ENCODE measurements at places on chromosomes 11 and 22. TPM values are rescaled to one million over a fixed set of nuclear protein-coding genes. Genes with fewer than 3 reads are reported as not detected.

DNA sequence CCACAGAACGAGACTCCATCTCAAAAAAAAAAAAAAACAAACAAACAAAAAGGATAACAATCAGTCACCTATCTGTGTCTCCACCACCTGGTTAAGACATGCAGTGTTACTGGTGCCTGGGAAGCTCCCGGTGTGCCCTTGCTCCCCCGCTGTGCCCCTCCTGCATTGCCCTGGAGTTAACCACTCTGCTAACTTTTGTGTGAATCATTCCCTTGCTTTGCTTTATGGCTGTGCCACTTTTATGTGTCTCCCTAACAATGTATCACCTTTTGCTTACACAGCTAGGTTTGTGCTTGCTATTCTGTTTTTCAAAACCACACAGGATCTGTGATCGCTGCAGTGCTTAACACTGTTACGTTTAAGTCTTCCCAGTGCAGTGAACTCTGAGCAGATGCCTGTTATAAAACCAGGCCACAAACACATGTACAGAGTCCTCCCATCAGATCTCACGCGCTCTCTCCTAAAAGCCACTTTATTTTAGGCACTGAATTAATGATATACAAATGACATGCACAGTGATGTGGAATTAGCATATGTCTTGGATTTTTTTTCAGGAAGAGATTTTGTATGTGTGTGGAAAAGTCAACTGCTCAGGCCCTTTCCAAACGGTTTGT, 69.9 kb downstream of the BUD13 start:
- no peaks in the 10 kb centered on the region for H3K4me1 ChIP-seq
- no peaks in the 10 kb centered on the region for H3K36me3 ChIP-seq
- no peak overlapping the region for H3K27ac ChIP-seq
- no peak for DNase-seq

The CCDC73 gene
- not detected for total RNA-seq

DNA sequence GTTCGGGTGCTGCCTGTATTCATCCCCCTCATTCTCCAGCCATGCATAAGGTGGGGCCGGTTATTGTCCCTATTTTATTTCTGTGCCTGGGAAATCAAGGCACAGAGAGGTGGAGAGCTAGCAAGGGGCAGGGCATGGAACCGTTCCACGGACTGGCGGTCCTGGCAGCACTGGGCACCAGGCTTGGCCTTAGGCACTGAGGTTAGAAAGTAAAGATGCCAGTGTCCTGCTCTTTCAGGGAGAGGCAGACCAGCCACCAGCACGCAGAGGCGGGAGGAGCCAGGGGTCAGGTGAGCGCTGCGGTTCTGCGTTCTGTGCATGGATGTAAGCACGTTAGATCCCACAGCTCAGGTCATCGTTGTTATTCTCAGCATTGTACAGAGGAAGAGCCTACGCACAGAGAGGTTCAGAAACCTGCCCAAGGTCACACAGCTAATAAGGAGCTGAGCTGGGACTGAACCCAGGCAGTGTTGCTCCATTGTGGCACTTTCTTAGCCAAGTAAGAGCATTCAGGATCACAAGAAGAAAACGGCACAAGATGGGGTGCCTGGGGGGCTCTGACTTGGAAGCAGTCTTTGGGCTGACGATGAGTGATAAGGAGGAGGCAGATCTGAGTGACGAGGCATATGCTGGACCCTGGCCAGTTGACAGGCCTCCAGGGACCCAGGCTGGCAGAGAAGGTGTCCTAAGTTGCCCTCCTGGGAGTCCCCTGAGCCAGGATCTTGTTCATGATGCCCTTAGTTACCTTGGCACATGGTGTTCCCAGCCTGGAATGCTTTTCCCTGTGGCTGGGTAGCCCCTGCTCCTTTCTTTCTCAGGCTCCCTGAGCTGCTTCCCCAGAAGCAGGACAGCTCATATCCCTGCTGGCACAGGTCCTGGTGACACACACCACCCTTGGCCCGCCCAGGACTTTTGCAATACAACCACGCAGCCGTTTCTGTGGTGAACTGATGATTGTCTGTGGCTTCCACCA, 41.1 kb downstream of the OSBPL5 start:
- H3K27me3 ChIP-seq = no peaks in the 10 kb centered on the region
- H3K4me3 ChIP-seq = no peak overlapping the region
- no peaks in the 10 kb centered on the region for H3K36me3 ChIP-seq
- no peak overlapping the region for H3K27ac ChIP-seq
- DNase-seq = peak; percentile 80

DNA sequence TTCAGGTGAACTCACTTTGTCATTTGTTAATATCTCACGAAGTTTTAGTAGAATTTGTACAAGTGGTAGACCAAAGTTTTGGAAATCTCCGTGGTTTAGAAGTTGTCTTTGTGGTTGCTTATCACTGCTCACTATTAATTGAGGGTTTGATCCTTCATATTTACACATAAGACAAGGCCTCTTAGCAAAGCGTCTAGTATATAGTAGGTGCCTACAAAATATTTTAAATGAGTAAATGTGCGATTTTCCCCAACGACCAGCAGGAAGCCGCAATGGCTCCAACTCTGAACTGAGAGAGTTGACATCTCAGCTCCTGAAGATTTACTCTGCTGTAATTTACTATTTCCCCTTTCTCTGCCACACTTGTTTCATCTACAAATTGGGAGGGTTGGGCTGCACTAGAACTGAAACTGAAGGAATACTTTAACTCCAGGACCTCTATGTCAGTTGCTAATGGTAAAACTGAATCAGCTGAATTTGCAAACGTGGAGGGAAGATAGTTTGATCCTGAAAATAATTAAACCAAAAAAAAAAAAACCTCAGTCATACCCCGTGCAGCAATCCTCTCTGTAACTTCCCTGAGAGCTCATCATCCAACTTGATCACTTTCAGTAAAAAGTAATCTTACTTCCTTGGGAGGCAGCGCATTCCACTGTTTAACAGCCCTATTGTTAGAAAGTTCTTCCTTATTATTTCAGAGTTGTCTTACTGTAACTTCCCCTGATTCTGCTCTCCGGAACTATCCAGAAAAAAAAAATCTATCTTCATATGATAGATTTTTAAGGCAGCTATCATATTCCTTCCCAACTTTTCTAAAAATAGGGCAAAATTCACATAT, 1.3 kb upstream of the SBF2 start:
- H3K27me3 ChIP-seq = no peaks in the 10 kb centered on the region
- no peaks in the 10 kb centered on the region for H3K4me1 ChIP-seq
- peak overlapping the region; percentile 85 for H3K4me3 ChIP-seq
- no peaks in the 10 kb centered on the region for H3K36me3 ChIP-seq

The SLC25A45 gene
- 4.4 TPM for total RNA-seq

The GLB1L3 gene
- total RNA-seq = 0.15 TPM

GRCh38 chr11:117392001-117392690, 64.5 kb downstream of the CEP164 start:
- H3K27me3 ChIP-seq = no peaks in the 10 kb centered on the region
- H3K27ac ChIP-seq = no peak overlapping the region
- DNase-seq = no peak
- H3K36me3 ChIP-seq = no peaks in the 10 kb centered on the region
- H3K4me3 ChIP-seq = no peak overlapping the region

DNA sequence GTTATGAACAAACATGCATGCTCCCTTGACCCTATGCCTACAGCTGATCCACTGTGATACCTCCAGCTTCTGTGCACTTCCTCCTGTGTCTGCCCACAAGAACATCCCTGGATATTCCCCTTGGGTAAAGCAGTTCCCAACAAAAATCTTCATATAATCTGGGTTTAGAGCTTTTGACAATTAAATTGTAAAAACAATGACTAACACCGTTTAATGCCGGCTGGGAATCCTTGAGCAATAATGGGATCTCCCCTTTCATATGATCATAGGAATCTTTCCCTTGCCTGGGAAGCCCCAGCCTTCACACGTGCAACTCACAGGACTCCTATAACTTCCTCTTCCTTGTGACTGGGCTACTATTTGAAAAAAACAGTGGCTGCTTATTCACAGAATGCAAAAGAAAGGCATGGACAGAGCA, 6.3 kb upstream of the ZC3H12C start:
- H3K4me1 ChIP-seq = no peaks in the 10 kb centered on the region
- no peak overlapping the region for H3K4me3 ChIP-seq
- H3K27ac ChIP-seq = no peak overlapping the region
- no peaks in the 10 kb centered on the region for H3K27me3 ChIP-seq
- H3K36me3 ChIP-seq = no peaks in the 10 kb centered on the region
- peak; percentile 47 for DNase-seq

The SOX10 gene
- total RNA-seq = 0.57 TPM

The KRTAP5-2 gene
- not detected for total RNA-seq

- no peaks in the 10 kb centered on the region for H3K4me1 ChIP-seq
- H3K27me3 ChIP-seq = no peaks in the 10 kb centered on the region
- no peak overlapping the region for H3K27ac ChIP-seq
- no peak for DNase-seq
- H3K4me3 ChIP-seq = no peak overlapping the region
Measured at GRCh38 chr11:133911171-133911570, 45.6 kb downstream of the IGSF9B start.

DNA sequence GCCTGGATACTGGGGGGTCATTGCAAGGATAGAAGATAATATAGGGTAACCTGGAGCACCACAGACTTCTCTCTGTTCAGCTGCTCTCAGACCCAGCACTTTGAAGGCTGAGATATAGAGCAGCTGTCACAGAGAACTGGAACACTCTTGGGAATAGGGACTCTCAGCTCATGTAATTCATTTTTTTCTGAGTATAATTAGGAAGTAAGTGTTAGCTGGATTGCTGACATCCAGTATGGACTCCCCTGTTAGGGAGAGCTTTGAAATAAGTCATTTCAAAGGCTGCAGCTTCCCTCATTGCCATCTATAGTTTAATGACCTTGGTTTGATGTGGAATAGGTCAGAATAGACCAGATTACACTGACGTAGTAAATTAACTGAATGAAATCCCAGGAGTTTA, 120.8 kb upstream of the POU2AF2 start:
- H3K4me3 ChIP-seq = no peak overlapping the region
- no peaks in the 10 kb centered on the region for H3K4me1 ChIP-seq
- no peak overlapping the region for H3K27ac ChIP-seq
- no peak for DNase-seq
- no peaks in the 10 kb centered on the region for H3K27me3 ChIP-seq
- no peaks in the 10 kb centered on the region for H3K36me3 ChIP-seq

The PCF11 gene
- 46.0 TPM for total RNA-seq

The CELSR1 gene
- 2.7 TPM for total RNA-seq

The MMP8 gene
- not detected for total RNA-seq

- H3K36me3 ChIP-seq = no peaks in the 10 kb centered on the region
- no peaks in the 10 kb centered on the region for H3K4me1 ChIP-seq
- no peak for DNase-seq
- H3K27ac ChIP-seq = no peak overlapping the region
- no peaks in the 10 kb centered on the region for H3K27me3 ChIP-seq
- H3K4me3 ChIP-seq = no peak overlapping the region
Measured at GRCh38 chr11:127873478-127873877, 713.9 kb downstream of the ETS1 start.

DNA sequence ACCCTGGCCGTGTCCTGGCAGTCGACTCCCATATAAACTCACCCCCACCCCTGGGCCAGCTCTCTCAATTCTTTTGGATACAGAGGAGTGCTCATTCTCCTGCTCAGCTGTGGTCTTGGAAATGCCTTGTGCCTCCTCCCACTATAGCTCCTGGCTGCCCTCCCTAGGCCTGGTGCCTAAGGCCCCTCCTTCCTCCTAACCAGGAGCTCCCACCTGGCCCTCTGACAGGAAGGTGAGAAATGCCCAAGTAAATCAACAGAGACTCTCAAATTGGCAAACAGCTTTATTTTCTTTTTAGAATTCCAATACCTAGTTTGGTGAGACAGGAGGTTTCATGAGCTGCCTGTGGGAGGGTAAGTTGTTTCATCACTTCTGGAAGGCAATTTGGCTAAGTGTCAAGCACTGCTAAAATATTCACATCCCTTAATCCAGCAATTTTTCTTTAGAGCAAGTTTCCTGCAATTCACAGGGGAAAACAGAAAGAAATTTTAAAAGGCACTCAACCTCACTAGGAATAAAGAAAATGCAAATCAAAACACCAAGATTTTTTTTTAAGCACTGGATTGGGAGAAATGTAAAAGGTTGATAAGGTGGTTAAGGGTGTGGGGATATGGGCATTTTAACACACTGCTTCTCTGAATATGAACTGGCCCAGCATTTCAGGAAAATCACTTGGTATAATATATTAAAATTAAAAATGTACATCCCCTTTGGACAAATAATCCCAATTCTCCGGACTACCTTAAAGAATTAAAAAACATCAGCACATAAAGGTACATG, 209.7 kb upstream of the ARHGAP20 start:
- no peaks in the 10 kb centered on the region for H3K27me3 ChIP-seq
- no peaks in the 10 kb centered on the region for H3K4me1 ChIP-seq
- H3K4me3 ChIP-seq = no peak overlapping the region

DNA sequence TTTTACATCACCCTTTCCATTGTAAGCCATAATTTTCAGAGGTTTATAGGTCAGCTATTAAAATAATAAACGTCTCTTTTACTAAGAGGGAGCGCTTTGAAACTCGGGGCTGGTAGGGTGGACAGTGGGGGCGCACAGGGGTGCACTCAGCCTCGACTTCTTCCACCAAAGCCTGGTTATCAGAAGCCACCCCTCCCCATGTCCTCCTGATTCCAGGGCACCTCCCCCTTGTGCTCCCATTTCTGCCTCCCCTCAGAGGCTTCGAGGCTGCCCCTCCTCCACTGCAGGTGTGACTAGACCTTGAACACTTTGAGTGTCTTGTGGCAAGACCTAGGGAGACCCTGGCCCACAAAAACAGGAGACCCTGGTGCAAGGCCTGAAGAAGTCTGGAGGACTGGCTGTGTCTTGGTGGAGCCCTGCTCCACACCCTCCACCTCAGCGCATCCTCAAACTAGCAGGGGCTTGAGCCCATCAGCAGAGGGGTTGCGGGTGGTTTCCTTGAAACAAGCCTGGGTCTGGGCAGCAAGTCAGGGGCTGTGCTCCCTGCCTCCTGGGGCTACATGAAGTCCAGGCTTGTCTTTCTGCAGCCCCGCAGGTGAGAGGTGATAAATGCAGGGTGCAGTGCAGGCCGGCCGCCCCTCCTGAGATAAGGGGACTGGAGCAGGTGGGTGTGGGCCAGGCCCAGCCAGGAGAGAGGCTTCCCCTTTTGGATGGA, 3.0 kb downstream of the CDKN1C start:
- H3K36me3 ChIP-seq = no peaks in the 10 kb centered on the region
- no peak overlapping the region for H3K4me3 ChIP-seq
- no peak overlapping the region for H3K27ac ChIP-seq
- H3K27me3 ChIP-seq = peaks cover 8% of the 10 kb centered on the region

GRCh38 chr22:30386960-30387827, at the start of gene RNF215:
Gene RNF215, minus strand, starts transcription at chr22:30387411. Its CDS starts 98 bp downstream, at chr22:30387313.
- DNase-seq = peak; percentile 85
- H3K36me3 ChIP-seq = no peaks in the 10 kb centered on the region
- H3K4me1 ChIP-seq = peaks cover 5% of the 10 kb centered on the region
- H3K27me3 ChIP-seq = no peaks in the 10 kb centered on the region
- H3K27ac ChIP-seq = no peak within 1 kb of the TSS

The LRRC10B gene
- total RNA-seq = 1.3 TPM

The MYO7A gene
- 3.8 TPM for total RNA-seq

- no peak overlapping the region for H3K27ac ChIP-seq
- H3K4me1 ChIP-seq = no peaks in the 10 kb centered on the region
- no peak overlapping the region for H3K4me3 ChIP-seq
- no peaks in the 10 kb centered on the region for H3K27me3 ChIP-seq
Measured at GRCh38 chr11:78229106-78229505, 40.4 kb downstream of the USP35 start.

The CYB5R2 gene
- total RNA-seq = 7.4 TPM

- H3K4me1 ChIP-seq = no peaks in the 10 kb centered on the region
- H3K27me3 ChIP-seq = no peaks in the 10 kb centered on the region
- H3K4me3 ChIP-seq = no peak overlapping the region
- H3K27ac ChIP-seq = no peak overlapping the region
- no peak for DNase-seq
Measured at GRCh38 chr11:6570691-6571427, 32.6 kb downstream of the RRP8 start.

The WT1 gene
- total RNA-seq = 0.32 TPM

GRCh38 chr22:35368386-35368785, 12.5 kb upstream of the HMOX1 start:
- DNase-seq = peak; percentile 68
- H3K4me1 ChIP-seq = peaks cover 6% of the 10 kb centered on the region
- no peak overlapping the region for H3K27ac ChIP-seq
- no peaks in the 10 kb centered on the region for H3K27me3 ChIP-seq
- no peak overlapping the region for H3K4me3 ChIP-seq

Measured in colonic mucosa (tissue), 4 donors.